Progenitor cell of endocrine pancreas (in vitro differentiated cells): ENCODE measurements at places on chromosomes 4 and X.

DNA sequence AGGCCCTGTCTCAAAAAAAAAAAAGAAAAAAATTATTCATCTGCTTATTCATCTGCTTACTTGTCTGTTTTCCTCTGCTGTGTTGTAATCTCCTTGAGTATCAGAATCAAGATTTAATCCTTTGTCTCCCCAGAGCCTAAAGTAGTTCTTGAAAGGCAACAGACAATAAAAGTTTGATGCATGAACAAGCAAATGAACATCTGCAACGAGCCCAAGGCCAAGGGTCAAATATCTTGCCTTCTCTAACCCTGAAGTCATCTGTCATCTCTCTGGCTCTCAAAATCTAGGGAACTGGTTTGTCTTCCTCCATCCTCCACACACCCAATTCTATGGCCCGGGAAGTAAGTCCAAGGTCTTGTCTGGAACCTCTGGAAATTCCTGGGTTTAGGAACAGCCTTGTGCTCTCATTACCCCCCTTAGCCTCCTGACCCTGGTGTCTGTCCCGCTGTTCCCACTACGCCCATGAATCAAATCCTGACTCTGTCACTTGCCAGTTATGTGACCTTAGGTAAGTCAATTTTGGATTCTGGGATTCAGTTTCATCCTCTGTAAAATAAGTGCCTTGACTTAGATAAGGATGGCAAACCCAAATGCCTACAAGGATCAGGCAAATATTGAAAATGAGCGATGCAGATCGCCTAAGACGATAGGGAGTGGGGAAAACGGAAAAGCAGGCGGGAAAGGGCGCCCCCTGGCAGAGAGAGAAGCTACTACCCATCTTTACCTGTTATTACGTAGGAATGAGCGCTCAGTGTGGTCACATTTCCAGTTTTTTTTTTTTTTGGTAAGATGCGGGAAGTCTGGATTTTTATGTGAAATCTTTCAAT is 102.7 kb upstream of the DHX15 start:
- no peak for DNase-seq

DNA sequence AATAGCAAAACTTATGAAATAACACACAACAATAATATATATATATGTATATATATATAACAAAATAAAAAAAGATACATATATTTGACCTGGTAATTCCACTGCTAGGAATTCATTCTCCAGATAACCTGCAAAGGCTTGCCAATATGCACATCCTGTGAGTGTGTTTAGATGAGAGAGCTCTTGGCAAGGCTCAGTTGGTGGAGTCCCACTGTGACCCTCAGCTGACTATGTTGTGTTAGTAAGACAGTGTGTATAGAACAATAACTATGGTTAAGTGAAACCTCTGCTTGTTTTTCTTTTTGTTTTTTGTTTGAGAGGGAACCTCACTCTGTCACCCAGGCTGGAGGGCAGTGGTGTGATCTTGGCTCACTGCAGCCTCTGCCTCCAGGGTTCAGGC is 39.5 kb upstream of the RBMX start:
- no peak for DNase-seq

DNA sequence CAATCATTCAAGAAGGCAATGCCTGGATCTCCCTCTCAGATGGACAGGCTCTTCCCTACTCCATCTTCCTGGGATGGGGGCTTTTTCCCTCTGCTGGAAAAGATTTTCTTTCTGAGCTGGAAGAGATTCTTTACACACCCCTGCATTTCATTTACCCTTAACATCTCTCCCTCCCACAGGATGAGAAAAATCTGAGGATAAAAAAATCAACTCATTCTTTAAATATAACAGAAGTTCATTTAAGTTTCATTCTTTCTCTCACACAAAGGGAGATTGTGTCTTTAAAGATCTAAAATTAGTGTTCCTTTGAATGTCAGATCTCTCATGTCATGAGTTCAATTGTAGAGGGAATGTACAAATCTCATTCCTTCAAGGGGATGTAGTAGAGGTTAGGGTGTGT is 109.0 kb downstream of the ZNF518B start:
- no peak for DNase-seq

- no peak for DNase-seq
Observed at GRCh38 chrX:104742355-104742754, 176.4 kb downstream of the IL1RAPL2 start.

GRCh38 chrX:30812326-30812725 is 76.7 kb downstream of the TAB3 start:
- no peak for DNase-seq

DNA sequence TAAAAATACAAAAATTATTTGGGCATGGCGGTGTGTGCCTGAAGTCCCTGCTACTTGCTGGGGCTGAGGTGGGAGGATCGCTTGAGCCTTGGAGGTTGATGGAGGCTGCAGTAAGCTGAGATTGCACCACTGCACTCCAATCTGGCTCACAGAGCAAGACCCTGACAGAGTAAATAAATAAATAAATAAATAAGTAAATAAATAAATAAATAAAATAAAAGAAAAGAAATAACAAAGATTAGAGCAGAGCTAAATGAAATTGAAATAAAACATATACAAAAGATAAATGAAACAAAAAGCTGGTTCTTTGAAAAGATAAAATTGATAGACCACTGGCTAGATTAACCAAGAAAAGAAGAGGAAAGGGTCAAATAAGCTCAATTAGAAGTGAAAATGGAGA is 43.1 kb downstream of the HPGD start:
- DNase-seq, result no peak

- DNase-seq, result no peak
Observed at GRCh38 chr4:74375824-74376426, 11.0 kb downstream of the EREG start.

DNA sequence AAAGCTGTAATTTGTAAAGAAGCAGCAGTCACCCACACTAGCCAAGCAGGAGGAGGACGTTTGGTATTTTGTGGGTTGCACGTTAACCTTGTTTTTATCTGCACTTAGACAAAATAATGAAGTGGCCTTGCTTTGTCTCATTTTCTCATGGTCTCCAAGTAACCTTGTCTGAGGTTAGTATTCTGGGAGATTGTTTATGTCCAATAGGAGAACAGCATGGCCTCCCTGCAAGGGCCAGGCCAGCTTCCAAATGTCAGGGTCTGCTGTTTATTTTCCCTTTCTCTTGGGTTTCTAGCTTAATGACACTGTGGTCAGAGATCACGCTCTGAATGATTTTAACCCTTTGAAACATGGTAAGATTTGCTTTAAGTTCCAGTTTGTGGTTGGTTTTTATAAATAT is 29.9 kb downstream of the PNMA6E start:
- DNase-seq, result no peak

- DNase-seq, result no peak
Observed at GRCh38 chr4:71382900-71383560, 44.2 kb downstream of the SLC4A4 start.

- DNase-seq, result no peak
Observed at GRCh38 chrX:25523574-25524540, 508.1 kb upstream of the ARX start.

DNA sequence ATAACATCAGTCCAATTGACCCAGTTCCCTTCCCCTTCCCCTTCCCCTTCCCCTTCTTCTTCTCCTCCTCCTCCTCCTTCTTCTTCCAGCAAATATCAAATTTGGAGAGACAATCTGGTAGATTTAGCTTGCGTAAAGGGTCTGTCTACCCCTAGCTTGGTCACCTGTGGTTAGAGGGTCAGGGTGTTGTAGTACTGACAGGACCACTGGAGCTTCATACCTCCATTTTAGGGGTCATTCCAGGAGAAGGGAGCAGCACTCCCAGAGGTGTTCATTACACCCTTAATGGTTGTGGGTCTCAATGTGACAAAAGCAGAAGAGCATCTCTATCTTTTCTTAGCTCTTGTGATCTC is 3.7 kb upstream of the FGB start:
- no peak for DNase-seq

DNA sequence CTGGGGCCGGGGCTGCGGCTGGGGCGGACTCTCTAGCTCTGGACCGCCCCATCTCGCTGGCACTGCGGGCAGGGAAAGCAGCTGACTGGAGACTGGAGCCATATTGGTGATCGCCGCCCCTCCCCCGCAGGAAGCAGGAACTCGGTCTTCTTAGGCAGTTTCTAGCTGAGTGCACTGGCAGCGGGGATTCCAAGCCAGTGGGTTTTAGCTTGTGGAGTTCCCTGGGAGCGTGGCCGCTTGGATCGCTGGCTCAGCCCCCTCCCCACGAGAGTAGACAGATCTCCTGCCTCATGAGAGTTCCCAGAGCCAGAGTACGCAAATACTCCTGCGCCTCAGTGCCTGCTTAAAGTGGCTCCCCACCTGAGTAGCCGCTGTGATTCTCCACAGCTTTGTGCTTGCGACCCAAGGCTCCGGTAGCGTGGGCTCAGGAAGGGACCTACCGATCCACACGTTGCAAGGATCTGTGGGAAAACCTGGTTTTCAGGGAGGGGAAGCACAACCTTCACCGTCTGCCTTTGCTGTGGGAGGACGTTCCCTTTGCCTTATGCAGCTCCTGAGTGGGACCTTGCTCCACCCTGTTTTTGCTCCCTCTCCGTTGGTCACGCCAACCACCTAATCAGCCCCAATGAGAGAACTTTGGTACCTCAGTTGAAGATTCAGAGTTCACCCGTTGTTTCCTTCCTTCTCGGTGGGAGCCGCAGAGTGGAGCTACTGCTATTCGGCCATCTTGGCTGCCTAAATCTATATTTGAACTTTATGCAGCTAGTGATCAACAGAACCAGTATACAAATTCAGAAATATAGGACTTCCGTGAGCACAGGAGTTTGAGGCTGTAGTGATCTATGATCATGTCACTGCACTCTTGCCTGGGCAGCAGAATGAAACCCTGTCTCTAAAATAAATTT is 803.9 kb upstream of the PCDH10 start:
- no peak for DNase-seq

GRCh38 chr4:123216946-123217345 is 179.6 kb upstream of the SPRY1 start:
- no peak for DNase-seq

- DNase-seq, result no peak
Observed at GRCh38 chr4:1495416-1496115, 89.3 kb upstream of the NKX1-1 start.

DNA sequence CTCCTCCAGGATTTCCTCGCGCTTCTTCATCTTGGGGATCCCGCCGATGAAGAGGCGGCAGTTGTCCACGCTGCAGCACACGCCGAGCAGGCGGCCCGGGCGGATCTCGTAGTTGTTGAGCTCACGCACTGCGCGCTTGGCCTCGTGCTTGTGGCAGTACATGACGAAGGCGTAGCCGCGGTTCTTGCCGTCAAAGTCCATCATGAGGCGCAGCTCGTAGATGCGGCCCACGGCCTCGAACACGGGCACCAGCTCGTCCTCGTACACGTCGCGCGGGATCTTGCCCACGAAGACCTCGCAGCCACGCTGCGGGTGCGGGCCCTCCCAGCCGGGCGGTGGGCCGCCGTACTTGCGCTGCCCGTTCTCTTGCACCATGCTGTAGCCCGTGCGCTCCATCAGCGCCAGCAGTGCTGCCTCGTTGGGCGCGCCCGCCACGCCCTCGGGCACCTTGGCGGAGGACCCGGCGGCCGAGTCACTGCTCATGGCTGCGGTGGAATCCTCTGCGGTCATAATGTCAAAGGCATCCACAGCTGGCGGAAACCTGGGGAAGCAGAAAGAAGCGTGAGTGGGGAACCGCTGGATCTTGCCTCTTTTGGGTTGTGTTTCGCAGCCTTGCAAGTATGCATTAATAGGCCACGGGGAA is 103.4 kb downstream of the CHRNA9 start:
- DNase-seq, result no peak

- DNase-seq, result no peak
Observed at GRCh38 chrX:74234818-74235217, 69.2 kb upstream of the ZCCHC13 start.

DNA sequence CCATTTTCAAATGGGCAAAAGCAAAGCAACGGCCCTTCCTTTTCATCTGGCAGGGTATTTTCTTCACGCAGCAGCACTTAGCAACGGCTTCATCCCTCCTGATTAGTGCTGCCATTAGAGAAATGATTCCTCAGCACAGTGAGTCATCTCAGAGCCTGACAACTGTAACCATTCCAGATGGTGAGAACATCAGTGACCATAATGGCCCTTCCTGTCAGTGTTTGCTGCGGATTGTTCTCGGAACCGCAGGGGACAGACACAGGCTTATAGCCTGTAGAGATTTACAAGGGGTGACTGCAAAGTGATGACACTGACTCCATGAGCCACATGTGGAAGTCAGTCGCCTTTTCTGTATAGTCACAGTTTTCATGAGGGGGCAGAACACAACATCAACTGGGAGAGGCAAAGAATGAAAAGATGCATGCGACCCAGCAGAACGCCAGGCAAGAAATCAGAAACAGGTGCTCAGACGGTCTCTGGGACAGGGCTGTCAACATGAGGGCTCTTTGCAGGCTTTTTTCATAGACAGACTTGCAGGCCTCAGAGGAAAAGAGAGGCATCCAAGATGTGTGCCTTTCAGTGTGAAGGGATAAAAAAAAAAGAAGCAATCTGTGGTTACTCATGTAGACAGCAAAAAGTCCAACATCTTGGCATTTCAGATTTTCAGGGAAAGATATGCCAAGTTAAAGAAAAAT is 69.9 kb upstream of the FBXW7 start:
- DNase-seq, result no peak

GRCh38 chrX:150487369-150488094 is 80.9 kb upstream of the MTM1 start:
- no peak for DNase-seq

DNA sequence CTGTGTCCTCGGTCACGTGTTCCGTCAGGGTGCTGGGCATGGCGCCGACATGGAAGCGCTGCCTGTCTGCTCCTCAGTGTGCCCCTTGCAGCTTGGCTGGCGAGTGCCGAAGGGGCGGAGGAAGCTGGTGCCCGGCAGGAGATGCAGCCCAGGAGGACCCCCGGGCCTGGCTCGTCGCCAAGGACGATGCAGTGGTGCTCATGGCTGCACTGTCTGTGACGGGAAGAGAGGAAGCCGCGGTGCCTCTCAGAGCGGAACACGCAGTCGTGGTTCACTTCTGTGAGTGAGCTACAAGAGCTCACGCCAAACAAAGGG is 38.1 kb downstream of the FGFRL1 start:
- DNase-seq, result no peak

DNA sequence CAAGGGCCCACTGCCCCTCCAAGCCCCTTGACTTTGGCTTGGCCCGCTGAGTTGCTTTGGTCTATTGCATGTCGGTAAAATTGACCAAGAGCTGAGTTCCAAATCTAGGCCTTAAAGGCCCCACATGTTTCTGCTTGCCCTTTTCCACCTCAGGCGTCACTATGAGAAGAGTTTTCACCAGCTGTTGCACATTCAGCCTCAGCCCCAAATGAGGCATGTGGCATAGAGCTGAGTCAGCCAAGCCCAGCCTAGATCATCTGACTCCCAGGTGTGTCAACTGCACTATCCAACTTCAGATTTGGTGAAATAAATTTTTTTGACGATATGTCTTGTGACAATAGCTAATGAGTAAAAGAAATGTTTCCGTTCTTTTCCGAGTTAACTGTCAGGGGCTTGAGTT is 424.5 kb upstream of the FAM47C start:
- DNase-seq, result no peak

- no peak for DNase-seq
Observed at GRCh38 chrX:113644426-113644825, 803.8 kb upstream of the AMOT start.

- DNase-seq, result no peak
Observed at GRCh38 chrX:15761564-15762191, 23.6 kb downstream of the CA5B start.
